Activated T-cell treated with anti-CD3 and anti-CD28 coated beads for 48 hours (primary cell): ENCODE measurements at places on chromosomes 13 and 19.

DNA sequence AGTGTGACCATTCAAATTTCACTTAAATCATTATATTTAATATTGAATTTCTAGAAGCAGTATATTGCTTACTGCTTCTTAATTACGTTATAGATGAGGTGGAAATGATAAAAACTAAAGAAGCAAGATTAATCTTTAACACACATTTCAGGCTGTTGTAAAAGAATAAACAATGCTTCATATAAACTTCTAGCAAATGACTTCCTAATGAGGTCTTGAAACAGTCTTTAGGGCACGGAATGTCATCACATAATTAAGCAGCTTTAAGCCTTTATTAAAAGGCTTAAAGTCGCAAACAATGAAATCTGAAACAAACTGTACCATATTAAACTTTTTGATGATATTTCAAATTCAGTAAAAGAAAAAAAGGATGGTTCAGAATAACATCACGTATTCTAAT, 1.9 kb downstream of the SLITRK6 start:
- DNase-seq, result no peak

DNA sequence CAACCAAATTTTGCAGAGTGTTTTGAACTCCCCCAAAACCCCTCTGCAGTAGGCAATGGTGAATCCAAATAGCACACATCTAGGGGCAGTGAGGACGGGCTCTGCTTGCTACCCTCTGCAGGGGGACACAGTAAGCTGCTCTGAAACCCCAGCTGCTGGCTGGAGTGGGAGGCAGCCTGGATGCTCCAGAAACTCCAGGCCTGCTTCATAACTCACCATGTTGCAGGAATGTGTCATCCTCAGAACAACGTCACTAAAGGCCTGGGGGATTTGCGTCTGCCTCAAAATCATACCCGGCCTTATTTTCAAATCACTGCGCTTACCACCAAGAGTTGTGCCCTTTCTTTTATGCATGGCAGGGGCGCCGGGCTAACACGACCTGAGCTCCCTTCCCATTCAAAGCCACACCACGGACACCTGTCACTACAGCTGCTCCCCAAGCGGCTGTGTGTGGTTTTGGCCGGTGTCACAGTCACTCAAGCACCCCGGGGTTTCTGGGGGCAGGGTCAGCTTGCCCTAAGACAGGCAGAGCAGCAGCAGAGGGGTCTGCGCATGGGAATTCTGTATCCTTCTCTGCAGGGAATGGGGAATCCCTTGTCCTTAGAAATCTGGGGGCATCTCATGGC, 93.9 kb downstream of the TSHZ3 start:
- no peak for DNase-seq

DNA sequence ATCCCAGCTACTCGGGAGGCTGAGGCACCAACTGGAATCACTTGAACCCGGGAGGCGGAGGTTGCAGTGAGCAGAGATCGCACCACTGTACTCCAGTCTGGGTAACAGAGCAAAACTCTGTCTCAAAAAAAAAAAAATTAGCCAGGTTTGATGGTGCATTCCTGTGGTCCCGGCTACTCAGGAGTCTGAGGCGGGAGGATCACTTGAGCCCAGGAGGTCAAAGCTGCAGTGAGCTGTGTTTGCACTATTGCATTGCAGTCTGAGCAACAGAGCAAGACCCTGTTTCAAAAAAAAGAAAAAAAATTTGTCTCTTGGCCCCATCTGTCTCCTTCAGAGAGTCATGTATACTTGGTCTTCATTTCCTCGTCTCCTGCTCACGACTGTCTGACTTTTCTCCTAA, 1.6 kb downstream of the CCDC97 start:
- no peak for DNase-seq

GRCh38 chr19:48883726-48884125, 11.5 kb downstream of the PPP1R15A start:
- DNase-seq, result no peak

GRCh38 chr19:27774337-27774736, 1438.6 kb downstream of the UQCRFS1 start:
- DNase-seq, result peak; percentile 9

DNA sequence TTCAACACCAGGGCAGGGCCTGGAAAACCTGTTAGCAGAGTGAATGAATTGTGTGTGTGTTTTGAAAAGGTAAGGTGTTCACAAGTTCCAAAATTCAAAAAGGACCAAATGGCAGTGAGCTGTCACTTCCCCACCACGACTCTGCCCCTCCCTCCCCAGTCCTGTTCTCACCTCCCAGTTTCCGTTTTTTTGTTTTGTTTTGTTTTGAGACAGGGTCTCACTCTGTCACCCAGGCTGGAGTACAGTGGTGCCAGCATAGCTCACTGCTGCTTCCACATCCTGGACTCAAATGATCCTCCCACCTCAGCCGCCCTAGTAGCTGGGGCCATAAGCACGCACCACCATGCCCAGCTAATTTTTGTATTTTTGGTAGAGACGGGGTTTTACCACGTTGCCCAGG, 20.3 kb upstream of the BCL3 start:
- no peak for DNase-seq

GRCh38 chr13:109256866-109257760, 529.3 kb downstream of the IRS2 start:
- DNase-seq, result no peak

DNA sequence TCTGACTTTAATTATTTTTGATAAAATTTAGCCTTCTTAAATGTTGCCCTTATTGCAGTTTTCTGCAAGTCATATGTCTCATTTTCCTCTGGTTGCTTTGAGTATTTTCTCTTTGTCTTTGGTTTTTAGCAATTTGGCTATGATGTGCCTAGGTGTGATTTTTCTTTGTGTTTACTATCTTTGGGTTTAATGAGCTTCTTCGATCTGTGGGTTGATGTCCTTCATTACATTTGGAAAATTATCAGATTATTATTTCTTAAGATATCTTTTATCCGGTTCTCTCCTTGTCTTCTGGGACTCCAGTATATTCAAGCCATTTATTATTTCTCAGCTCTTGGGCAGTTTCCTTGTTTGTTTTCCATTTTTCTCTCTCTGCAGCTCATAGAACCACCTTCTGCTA, 39.0 kb downstream of the WASF3 start:
- no peak for DNase-seq

DNA sequence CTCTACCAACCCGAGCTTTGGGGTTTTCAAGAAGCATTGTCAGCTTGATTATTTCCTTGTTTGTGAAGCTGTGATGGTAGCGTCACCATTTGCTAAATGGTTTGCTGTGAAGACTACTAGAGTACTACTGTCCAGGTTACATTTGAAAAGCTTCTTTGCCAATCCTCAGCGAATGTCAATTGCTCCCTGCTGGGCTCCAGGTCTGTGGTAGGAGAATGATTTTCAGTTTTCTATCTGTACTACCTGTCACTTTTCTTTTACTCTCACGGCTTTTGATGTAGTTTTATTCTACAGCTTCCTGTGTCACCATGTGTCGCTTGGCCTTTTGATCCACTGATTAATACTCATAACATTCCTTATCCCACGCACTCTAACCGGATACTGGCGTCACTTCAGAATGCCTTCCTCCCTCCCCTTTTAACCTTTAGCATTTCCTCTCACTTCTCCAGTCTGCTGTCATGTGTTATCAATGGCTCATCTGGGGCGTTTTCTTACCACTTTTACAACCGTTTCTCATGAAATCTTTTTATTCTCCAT, 7.5 kb upstream of the GPR183 start:
- peak; percentile 54 for DNase-seq
